ENCODE measurements at places on chromosomes 6 and 20.

DNA sequence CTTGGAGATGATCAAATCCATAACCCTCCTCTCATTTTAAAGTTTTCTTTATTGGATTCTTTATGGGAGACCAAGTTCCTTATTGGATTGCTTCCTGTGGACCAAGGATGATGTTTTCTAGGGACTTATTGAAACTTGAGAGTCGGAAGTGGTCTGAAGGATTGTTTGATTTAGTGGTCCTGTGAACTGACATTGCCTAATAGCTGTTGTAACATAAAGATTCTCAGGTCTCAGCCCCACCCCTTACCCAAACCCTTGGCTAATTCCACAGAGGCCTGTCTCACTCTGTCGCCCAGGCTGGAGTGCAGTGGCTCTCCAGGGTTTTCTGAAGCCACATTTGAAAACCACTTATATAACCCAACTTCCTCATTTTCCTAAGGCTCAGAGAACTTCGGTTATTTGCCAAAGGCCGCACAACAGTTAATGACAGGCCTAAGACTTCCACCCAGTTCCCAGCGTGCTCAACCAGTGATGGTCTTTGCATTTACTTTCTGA, 77.0 kb downstream of the ATXN1 start:
- no peak for DNase-seq

- DNase-seq = no peak
Observed at GRCh38 chr6:25010902-25011625, 75.3 kb upstream of the RIPOR2 start.

DNA sequence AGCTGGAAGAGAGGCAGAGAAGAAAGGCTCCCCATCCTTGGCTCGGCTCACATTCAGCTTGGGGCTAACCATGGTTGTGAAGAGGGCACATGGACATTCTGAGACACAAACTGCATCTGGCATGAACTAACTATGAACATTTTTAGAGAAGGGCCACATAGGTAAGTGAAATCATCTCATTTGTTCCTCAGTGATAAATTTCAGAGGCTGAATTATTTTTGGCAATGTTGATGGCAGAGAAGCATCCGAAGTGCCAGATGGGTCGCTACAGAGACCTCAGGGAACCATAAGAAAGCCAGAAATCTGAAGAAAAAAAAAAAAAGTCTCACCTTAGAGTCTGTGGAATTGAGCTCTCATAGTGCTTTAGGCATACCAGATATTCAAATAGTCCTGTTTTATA, 49.2 kb upstream of the FABP7 start:
- no peak for DNase-seq

GRCh38 chr20:37990571-37991151, 42.6 kb downstream of the TTI1 start:
- DNase-seq = no peak

Measured in NCI-H2081 treated with DMSO at 0.1 percent for 48 hours (cell line).